ENCODE measurements at places on chromosomes 5 and 9.

GRCh38 chr9:4933177-4933576 is 51.9 kb upstream of the JAK2 start:
- no peak for DNase-seq

GRCh38 chr9:94563548-94563947 is 8.7 kb downstream of the PCAT7 start:
- no peak for DNase-seq

DNA sequence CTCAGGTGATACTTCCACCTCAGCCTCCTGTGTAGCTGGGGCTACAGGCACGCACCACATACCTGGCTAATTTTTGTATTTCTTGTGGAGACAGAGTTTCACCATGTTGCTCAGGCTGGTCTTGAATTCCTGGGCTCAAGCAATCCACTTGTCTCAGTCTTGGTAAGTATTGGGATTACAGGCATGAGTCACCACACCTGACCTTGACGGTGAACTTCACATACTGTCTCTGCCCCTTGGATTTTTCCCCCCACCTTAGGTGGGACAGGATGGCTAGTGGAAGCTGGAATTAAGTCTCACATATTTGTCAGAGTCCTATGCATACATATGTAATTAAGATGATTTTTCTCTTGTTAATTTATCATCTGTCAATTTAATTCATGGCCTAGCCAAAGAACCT is 20.9 kb upstream of the RFK start:
- DNase-seq = no peak

- peak; percentile 17 for DNase-seq
These were observed 1.1 kb downstream of the IL4 start for GRCh38 chr5:132674671-132675506.

DNA sequence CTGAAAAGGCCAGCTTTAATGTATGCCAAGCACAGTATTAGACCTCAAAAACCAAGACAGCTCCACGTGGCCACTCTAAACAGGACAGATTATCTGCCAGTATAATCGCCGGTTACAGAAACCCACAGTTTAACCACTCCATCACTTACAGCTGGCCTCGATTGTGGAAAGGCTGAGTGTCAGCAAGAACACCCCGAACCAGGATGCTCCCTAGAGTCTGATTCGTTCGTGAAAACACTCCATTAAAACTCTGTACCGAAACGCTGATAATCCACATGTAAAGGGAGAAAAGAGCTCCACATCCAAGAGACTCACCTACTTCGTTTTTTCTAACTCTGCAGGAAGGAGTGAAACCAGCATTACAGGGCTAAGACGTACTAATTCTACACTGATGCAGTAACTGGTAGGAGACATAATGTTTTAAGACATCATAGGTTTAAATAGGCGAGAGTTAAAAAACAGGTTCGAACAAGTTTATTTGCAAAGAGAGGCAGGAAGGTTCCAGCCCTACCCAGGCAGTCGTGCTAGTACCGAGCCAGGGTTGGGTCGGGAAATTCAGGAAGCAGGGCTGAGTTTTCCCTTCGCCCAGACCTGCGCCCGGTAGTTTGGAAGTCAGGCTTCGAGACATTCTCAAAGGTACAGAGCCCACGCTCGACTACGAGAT is 949 bp downstream of the SERINC5 start:
- peak; percentile 44 for DNase-seq

GRCh38 chr5:154238776-154239481 is 48.4 kb downstream of the GALNT10 start:
- no peak for DNase-seq

GRCh38 chr5:39301406-39301805 is 62.9 kb downstream of the C9 start:
- no peak for DNase-seq

DNA sequence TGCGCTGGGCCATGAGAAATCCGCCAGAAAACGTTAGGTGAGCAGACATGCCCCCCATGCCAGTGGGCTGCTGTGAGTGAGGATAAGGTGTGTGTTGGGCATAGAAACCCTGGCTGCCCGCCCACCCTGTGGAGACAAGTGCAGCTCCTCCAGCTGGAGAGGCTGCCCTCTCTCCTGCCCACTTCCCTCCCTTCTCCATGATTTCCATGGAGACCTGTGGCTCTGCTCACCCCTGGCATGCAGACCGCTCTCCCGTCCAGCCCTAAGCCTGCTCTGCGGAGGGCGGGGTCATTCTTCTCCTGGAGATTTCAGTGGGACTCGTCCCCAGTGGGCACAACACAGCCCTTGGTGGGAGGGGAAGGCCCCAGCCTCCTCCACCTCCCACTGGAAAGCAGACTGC is 133.0 kb upstream of the FAM120A start:
- DNase-seq = no peak

- DNase-seq = no peak
These were observed 49.6 kb upstream of the RAPGEF6 start for GRCh38 chr5:131684595-131684994.

DNA sequence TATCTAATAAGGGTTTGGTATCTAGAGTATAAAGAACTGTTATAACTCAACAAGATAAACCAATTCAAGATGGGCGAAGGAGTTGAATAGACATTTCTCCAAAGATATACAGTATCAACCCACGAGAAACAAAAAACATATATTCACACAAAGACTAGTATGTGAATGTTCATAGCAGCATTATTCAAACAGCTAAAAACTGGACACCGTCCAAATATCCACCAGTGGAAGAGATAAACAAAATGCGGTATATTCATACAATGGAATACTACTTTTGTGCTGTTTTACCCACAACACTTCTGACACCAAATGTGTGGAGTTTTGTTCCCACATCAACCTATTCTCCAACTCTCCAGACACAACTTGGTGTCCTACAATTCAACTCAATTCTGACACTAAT is 33.1 kb downstream of the EGR1 start:
- DNase-seq = no peak

DNA sequence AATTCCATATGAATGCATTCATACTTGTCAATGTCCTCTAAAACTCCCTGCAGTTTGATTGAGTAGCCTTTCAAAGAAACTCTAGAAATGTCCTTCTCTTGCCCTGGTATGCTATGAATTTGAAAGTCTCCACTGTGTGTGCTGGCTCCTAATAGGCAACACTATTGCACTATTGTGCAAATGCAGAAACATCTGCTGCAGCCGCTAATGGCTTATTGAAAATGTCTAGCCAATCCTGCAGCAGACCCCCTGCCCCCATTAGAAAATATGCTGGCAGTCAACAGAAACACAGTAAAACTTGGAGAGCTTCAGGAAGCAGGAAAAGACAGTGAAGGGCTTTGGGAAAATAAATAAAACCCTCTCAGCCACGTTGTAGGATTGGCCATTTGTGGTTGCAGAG is 87.3 kb upstream of the GRAMD2B start:
- no peak for DNase-seq

GRCh38 chr9:93037476-93037971 is 21.0 kb upstream of the SUSD3 start:
- no peak for DNase-seq

DNA sequence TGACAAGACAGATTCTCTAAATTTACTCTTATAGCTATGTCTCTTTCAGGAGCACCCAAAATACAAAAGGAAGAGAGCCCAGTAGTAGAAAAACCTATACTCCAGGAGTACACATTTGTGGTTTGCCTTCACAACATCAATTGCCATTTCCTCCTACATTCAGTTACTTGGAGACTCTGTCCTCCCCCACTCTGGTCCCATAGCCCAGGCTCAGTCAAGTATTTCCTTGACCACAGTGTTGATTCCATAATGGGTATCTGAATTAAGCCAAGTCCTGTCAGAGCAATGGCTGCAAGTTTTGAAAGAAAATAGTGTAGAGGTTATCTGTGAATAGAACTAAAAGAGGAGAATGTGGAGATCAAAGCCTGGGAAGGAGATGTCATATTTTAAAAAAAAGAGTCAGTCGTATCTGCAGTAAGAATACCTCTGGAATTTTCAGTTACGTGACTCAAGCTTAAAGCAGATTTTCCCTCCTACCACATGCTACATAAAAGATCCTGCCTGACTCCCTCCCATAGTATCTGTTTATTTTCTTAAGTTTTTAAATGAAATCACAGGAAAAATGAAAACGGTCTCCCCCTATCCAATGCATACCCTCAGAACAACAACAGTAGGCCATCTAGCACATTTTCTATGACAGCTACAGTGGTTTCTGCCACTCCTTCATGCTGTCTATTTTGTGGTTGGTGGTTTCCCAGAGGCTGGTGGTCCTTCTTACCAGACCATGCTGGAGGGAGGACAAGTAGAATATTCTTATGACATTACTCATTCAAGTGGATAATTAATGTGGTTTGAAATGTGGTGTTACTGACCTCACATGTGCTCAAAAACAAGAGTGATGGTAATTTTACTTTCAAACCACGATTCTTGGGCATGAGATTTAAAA is 249.7 kb upstream of the TMEM161B start:
- DNase-seq = no peak

Measured in CD4-positive, alpha-beta T cell treated with Interleukin-1 beta for 1 hour (primary cell).